NCI-H1694 treated with DMSO at 0.1 percent for 48 hours (cell line): ENCODE measurements at places on chromosomes 4 and X.

DNA sequence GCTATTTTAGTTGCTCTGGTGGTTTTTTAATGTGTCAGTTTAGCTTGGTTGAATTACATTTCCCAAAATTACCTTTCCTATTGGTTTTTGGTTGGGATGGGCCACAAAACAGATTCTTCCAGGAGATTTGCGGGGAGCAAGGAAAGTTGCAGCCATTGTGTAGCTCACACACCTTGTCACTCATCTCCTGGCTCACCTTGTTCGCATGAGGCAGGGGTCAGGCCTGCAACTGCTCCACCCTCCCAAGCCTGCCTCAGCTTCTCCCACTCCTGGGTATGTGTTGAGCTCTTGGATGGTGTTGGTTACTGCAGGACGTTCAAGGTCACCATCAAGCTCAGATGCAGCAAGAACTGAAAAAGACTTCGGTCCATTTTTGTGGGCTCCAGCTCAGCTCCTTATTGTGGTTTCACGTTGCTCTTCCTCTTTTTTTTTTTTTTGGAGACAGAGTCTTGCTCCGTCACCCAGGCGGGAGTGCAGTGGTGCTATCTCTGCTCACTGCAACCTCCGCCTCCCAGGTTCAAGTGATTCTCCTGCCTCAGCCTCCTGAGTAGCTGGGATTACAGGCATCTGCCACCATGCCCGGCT, 95.6 kb upstream of the METTL14 start:
- DNase-seq: no peak

- DNase-seq: no peak
These were observed 143.6 kb upstream of the FAM47A start for GRCh38 chrX:34275699-34276098.

- no peak for DNase-seq
These were observed 28.8 kb downstream of the SH3TC1 start for GRCh38 chr4:8227771-8228318.

- no peak for DNase-seq
These were observed 70.3 kb downstream of the PPEF2 start for GRCh38 chr4:75831856-75832405.

GRCh38 chrX:139113708-139114107, 402.2 kb upstream of the FGF13 start:
- DNase-seq: no peak

DNA sequence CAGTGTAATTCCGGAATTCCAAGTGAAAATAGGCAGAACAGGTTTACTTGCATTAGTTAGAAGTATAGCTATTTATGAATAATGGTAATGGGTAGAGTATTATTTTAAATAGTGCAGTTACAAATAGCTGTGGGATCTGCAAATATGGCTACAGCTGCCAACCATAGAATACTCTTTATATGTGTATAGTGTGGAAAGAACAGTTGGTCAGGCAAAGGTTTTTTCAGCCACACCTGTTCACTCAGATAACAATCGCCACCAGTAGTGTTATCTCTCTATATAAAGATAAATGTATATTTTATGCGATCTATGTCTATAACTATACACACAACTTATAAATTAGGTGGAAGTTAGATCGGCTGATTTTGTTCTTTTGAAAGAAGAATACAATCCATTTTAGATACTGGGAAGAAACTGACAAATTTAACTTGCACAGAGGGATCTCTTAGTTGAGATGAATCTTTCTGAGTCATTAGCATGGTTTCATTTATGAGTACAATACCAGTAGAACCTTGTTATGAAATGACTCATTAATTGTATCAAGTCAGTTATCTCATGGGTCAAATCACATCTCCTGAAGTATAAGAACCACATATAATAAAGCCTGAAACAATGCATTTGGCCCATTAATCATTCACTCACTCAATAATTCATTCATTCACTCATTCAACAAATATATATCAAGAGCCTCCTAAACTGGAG, 100.9 kb upstream of the NR3C2 start:
- DNase-seq: no peak

- no peak for DNase-seq
These were observed 658.5 kb downstream of the DACH2 start for GRCh38 chrX:86806786-86807185.

DNA sequence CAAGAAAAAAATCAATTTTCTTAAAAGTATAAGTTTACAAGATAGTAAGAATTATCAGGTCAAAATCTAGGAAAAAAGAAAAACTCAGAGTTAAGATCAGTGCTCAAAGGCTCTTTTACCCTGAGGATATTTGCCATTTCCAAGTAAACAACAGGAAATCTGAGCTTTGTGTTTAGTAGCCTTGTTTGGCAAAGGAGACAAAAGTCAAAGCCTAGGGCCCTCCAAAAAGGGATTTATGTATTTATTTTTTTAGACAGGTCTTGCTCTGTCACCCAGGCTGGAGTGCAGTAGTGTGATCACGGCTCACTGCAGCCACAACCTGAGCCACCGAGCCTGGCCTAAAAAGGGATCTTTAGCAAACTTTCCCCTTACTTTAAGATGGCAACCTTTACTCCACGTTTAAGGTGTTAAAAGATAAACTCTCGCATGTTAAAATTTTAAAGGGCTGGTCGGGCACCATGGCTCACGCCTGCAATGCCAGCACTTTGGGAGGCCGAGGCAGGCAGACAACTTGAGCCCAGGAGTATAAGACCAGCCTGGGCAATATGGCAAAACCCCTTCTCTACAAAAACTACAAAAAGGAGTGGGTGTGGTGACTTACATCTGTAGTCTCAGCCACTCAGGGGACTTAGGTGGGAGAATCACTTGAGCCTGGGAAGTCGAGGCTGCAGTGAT, 21.3 kb upstream of the OPHN1 start:
- no peak for DNase-seq
